Stimulated activated CD4-positive, alpha-beta T cell treated with anti-CD3 and anti-CD28 coated beads, Interleukin-1b, Interleukin-23, amount 100 ng/mL, for 24 hours (primary cell): ENCODE measurements at places on chromosomes 3 and 15.

DNA sequence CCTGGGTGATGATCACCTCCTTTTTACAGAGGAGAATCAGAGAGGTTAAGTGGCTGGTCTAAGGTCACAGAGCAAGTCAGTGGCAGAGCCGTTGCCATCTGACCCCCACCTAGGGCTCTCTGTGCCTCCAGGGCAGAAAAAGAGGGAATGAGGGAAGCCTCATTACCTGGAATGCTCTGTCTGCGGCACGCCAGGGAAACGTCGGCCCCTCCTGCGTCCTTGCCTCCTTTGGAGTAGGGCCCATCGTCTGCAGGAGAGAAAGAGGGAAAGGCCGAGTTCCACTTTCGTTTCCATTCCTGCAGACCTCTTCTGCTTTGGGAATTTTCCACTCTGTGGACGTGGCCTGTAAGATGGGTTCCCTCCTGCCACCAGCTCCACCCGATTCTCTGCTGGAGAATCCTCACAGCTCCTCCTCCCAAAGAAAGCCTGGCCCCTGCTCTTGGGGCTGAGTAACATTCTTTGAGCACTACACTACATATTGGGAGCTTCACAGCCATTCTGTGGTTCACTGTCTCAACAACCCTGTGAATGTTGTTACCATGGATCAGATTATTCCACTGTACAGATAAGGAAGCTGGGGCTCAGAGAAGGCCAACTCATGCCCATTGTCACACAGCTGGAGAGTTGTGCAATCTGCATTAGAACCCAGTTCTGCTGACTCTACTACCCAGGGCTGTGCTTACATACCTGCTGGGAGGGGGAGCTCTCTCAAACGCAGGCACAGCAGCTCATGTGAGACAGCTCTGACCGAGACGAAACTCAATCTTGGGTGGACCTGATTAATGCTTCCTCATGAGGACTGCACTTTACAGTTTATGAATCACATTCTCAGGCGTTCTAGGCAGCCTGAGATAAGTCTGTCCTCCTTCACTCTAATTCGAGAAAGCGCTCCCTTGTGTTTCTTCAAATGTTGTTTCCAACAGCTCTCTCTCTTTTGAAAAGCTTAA lies 14.2 kb downstream of the GRIP2 start:
- no peak for DNase-seq

DNA sequence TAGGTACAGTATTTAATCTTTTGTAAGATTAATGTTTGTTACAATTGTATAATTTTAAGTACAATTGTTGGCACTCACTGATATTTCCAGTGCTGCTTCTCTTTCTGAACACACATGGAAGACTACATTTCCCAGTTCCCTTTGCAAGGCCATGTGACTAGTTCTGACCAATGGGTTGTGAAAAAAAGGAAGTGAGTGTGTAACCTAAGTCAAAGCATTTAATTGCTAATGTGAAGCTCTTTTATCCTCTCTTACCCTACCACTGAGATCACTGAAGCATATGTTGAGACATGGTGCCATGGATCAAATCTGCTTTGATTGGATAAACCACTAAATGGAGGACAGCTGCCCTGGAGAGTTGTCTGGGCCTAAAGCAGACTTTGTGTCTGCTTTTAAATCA lies 83.9 kb upstream of the PLXND1 start:
- no peak for DNase-seq

GRCh38 chr3:47261301-47261700 lies 21.3 kb downstream of the KIF9 start:
- DNase-seq, result no peak

DNA sequence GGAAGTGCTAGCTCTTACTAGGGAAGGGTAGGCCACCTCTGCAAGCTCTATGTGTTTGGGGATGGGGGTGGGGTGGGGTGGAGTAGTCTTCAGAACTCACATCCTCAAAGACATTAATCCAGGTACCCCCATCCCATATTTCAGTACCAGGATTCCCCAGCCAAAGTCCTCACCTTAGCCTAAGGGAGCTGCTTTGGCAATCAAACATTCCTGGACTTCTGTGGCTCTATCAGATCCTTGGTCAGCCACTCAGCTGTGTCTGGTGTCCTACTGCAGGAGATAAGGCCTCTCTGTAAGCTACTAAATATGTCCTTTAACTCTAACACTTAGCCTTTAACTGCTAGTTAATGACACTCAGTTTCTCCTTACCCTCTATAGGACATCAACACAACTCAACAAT lies 26.9 kb downstream of the FAM240A start:
- DNase-seq, result no peak

DNA sequence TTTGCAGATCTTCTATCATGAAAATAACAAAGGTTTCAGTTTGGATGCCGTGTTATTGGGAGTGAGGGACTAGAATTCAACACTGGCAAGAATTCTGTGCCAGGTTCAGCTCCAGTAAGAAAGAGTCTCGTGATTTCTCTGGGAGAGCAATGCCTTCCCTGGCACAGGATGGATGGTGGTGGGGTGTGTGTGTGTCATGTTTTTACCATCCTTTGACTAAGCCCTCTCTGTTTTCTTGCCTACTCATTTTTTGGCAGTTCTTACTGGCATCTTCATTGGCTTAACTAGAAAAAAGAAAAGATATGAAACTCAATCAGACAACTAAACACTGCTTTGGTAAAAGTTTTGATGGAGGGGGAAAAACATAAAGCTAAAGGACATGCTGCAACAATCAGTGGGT lies 86.6 kb downstream of the FMN1 start:
- no peak for DNase-seq

- DNase-seq, result no peak
Measured at GRCh38 chr3:190883141-190883540, 20.6 kb upstream of the GMNC start.

DNA sequence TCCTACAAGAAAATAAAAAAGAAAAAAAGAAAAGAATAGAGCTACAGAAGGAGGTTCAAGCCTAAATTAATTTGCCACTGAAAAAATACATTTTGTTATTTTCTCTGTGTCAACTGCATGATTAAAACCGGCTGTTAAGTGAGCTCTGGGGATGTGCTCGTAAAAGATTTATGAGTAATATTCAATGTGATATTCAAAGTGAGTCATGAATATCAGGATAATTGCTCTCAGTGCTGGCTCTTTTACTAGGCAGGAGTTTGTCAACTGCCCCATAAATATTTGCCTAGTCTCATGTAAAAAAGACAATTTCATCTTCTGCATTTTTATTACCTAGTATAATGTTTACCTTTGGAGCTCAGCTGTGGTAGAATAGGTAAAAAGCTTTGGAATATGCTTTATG lies 78.9 kb downstream of the CDIN1 start:
- no peak for DNase-seq

DNA sequence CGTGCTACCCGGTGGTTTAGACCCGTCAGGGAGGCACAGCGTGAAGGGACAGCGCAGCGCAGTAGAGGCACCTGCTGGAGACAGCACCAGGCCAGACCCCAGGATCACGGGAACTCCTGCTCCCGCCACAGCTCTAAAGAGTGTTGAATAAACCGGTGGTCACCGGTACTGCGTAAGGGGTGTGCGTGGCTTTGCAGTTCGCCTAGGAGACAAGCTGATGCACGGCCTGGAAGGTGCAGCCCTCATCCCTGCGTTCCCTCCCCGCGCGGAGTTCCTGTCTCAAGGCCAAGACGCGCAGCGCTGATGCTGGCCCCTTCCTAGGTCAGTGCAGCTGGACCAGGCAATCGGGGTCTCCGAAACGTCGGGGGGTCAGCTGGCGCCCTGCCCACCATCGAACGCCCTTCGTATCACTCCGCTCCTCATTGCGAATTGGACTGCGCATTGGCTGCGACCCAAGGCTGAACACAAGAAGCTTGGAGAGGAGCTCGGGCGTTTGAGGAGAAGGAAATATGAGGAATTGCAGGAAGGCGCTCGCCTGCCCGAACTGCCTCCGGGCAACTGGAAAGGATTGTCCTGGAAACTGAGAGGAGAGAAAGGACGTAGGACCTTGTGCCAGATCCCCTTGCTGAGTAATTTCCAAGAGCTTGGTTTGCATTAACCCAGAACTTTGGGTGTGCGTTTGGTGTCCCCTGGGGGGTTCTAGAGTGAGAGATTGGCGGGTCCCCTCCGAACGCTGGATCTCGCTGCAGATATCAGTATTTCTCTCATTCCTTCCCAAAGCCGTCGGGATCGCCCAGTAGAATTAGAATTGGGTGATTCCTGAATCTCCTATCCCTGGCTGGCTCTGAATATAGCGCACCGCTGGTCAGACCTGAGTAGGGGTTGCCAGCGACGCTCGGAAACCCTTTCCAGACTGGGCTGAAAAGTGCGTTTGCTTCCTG lies 2.3 kb upstream of the SOX14 start:
- DNase-seq, result no peak

GRCh38 chr3:162597226-162597625 lies 1100.6 kb downstream of the OTOL1 start:
- DNase-seq, result no peak

DNA sequence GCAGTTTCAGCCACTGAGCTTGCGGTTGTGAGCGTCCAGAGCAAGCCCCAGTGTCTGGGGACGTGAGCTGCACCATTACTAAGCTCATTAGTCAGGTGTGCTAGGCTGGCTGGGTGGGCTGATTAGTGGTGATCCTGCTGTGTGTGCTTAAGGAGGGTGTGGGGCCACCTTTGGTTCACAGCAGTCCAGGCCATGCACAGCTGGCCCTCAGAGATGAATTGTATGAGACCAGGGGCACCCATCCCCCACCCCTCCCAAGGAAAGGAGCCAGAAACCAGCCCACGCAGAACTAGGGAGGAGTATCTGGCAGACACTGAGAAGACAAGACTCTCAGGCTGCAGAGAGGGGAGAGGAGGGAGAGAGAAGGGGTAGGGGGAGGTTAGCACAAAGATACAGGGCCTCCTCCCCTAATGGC lies 3.8 kb downstream of the TYRO3 start:
- no peak for DNase-seq

- no peak for DNase-seq
Measured at GRCh38 chr3:140906785-140907184, 34.9 kb upstream of the SLC25A36 start.

GRCh38 chr3:17430582-17430981 lies 311.8 kb downstream of the TBC1D5 start:
- no peak for DNase-seq

- DNase-seq, result no peak
Measured at GRCh38 chr3:30006111-30006510, 600.3 kb upstream of the TGFBR2 start.

DNA sequence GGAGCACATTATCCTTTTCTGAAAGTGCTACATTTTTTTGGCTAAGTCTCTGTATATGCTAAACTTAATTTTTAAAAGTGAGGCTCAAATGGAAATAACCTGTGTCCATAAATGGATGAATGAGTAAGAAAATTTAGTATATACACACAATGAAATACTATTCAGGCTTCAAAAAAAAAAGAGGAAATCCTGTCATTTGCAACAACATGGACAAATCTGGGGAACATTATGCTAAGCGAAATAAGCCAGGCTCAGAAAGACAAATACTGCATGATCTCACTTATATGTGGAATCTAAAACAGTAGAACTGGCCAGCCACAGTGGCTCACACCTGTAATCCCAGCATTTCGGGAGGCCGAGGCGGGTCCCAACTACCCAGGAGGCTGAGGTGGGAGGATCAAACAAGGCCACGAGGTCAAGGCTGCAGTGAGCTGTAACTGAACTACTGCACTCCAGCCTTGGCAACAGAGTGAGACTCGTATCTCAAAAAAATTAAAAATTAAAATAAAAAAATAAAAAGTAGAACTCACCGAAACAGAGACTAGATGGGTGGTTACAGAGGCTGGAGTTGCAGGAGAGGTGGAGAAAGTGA lies 25.8 kb downstream of the CCDC12 start:
- no peak for DNase-seq
